Natural killer cell treated with Interleukin-12 subunit alpha and Interleukin-12 subunit beta and Interleukin-15 and Interleukin-18, amount 100 ng/mL, for 72 hours (primary cell): ENCODE measurements at places on chromosomes 7 and 10.

DNA sequence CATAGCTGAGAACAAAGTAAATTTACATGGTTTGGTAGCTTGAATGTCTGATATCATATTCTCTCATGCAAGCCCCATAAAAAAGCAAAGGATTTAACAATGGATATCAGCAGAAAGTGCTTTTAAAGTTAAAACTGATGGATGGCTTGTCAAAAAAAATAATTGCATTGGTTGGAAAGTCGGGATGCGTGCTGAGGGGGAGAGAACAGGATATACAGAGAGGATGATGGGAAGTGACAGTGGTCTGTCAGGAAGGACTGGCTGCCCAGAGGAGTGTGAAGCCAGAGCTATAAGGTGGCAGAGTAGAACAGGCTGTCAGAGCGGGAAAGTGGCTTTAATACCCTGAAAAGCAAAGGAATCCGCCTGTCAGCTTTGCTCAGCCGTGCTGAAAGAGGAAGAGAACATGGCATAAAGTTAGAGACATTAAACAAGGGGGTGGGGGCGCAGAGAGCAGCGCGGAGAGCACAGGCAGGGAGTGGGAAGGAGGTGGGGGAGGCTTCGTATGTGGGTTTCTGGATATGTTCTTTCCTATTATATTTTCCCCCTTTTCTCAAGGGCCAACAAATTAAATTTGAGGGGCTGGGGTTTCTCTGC is 493.0 kb downstream of the LRMDA start:
- H3K4me3 ChIP-seq, result no peak overlapping the region
- peaks cover 10% of the 10 kb centered on the region for H3K27me3 ChIP-seq
- H3K27ac ChIP-seq, result no peak overlapping the region
- no peaks in the 10 kb centered on the region for H3K36me3 ChIP-seq
- no peaks in the 10 kb centered on the region for H3K4me1 ChIP-seq
- DNase-seq, result no peak

GRCh38 chr7:97422046-97422445 is 304.5 kb downstream of the SDHAF3 start:
- no peaks in the 10 kb centered on the region for H3K36me3 ChIP-seq
- H3K4me3 ChIP-seq, result no peak overlapping the region
- no peaks in the 10 kb centered on the region for H3K27me3 ChIP-seq
- no peak overlapping the region for H3K27ac ChIP-seq
- DNase-seq, result no peak

DNA sequence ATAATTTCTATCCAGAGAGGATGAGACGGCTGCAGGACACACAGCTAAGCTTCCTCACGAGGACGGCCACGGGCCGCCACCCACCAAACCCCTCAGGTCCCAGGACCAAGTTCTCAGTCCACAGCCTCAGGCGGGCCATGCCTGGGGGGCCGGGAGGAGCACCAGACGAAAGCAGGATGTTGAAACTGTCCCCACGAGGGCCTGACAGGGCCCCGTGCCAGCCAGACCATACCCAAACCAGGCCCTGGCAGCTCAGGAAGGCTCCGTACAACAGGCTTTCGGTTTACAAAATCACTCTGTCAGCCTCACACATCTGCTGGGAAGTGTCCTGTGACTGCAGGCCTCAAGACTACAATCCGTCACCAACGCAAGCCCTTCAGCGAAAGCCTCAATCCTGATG is 14.5 kb downstream of the TUBGCP2 start:
- no peak overlapping the region for H3K27ac ChIP-seq
- peaks cover 7% of the 10 kb centered on the region for H3K36me3 ChIP-seq
- peak; percentile 15 for DNase-seq
- no peaks in the 10 kb centered on the region for H3K27me3 ChIP-seq

DNA sequence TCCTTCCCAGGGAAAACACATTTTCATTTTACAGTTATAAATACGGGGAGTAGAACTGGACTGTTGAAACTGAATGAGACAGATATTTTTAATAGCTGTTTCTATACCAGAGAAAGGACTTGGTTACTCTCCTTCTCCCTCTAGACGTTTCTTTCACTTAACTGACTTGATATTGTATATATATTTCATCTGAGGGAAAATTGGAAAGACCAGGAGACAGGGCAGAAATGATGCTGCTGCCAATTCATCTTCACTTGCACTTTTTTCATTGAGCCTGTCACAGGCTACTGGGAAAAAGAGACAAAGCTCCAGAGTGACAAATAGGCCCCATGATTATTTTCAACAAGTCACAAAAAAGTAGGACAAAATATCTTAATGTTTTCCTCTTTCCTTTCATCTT is 636.0 kb upstream of the TPK1 start:
- no peak overlapping the region for H3K4me3 ChIP-seq
- no peaks in the 10 kb centered on the region for H3K27me3 ChIP-seq
- H3K27ac ChIP-seq, result no peak overlapping the region
- no peaks in the 10 kb centered on the region for H3K4me1 ChIP-seq
